ENCODE measurements at places on chromosomes 12 and 14.
A peak's percentile ranks its signal among the peaks of the same experiment; 100 is the strongest.

DNA sequence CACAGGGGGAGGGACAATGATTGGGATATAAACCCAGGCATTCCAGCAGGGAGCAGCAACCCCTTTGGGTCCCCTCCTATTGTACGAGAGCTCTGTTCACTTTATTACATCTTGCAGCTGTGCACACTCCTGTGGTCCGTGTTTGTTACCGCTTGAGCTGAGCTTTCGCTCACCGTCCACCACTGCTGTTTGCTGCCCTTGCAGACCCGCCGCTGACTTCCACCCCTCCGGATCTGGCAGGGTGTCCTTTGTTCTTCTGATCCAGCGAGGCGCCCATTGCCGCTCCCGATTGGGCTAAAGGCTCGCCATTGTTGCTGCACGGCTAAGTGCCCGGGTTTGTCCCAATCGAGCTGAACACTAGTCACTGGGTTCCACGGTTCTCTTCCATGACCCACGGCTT, 64.1 kb downstream of the E2F7 start:
- DNase-seq, result no peak

DNA sequence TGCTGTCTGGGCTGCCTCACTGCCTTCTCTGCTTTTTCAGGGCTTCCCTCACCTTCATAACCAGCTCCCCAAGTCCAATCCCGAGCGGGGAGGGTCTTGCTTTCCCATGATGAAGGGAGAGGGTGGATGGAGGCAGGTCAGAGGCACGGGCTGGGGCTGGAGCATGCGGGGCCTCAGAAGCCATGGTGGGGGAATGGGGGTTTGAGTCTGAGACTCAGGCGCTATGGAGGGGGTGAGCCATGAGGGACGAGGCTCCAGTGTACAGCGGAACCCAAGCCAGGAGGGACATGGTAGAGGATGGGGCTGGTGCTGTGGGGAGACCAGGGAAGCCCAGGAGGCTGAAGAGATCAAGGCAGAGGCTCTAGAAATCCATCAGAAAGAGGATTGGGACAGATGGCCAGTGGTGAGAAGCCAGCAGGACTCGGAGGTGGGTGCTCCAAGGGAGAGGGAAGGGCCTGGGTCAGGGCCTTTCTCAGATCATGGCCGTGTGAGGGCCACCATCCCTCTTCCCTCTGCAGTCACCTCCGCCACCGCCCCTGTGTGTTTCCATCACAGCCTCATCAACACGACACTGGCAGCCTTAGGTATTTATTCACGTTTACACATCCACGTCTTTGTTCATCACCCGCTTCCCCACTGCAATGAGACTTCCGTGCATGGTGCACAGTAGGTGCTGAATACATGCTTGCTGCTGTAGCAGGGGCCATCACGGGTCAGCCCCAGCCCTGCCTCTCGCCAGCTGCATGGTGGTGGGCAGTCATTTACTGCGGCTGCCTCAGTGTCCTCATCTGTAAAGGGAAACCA, 144.7 kb downstream of the ADGRD1 start:
- DNase-seq, result no peak

- no peak for DNase-seq
Observed at GRCh38 chr14:95481391-95482022, 34.9 kb downstream of the SYNE3 start.

DNA sequence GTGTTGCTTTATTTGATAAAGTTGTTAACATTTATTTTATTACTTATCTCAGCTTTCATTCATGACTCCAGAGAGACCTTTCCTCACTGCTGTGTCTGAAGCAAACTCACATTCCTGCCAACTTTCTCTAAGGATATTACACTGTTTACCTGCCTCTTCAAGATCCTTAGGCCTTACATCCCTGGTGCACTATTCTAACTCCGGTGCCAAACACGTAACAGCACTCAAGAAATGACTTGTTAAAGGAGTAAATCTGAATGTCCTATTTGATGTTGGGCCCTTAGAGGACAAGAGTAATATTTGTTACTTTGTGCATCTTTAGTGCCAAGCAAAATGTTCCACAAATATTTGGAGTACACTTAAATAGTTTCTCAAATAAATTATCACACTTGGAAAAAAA, 324.1 kb upstream of the FLRT2 start:
- no peak for DNase-seq

DNA sequence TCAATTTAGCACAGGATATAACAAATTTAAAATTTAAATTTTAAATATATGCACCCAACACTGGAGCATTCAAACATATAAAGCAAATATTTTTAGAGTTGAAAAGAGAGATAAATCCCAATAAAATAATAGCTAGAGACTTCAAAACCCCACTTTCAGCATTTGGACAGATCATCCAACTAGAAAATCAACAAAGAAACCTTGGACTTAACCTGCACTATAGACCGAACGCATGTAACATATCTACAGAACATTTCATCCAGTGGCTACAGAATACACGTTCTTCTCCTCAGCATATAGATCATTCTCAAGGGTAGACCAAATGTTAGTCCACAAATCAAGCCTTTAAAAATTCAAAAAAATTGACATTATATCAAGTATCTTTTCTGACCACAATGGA, 64.0 kb downstream of the SPTSSA start:
- DNase-seq, result no peak

DNA sequence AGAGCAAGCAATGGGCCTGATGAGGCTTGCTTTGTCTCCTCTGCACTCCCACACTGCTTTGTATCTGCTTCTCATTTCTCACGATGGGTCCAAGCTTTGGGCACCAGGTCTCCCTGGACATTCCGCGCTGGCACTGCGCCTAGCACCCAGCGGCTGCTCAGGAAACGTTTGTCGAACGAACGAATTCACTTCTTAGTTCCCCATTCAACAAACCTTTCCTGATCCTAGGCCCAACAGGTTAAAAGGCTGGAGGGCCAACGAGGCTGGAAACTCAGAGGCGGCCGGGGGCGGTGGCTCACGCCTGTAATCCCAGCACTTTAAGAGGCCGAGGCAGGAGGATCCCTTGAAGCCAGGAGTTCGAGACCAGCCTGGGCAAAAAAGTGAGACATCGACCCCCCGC, 1.0 kb upstream of the GLRX5 start:
- no peak for DNase-seq

GRCh38 chr12:78483767-78484315, 380.7 kb upstream of the SYT1 start:
- no peak for DNase-seq

DNA sequence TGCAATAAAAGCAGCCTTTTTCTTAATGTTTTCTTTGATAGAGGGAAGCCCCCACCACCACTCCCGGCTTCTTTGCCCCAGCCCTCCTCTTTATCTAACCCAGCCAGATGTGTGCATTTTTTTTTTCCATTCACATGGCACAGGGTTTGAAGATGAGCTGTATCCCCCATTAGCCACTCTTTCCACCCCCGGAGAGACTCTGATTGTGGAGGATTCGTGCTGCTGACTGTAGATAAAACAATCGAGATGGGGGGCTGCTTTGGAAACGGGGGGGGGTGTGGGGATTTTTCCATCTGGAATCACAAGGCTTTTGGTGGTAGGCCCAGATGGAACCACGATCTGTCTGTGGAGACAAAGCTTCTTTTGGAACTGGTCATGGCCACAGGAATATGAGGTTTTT, 46.2 kb upstream of the VASH1 start:
- no peak for DNase-seq

GRCh38 chr12:67286257-67286656, 17.1 kb downstream of the CAND1 start:
- DNase-seq, result no peak

- no peak for DNase-seq
Observed at GRCh38 chr12:120399531-120399930, 30.6 kb upstream of the MSI1 start.

GRCh38 chr12:112172556-112173324, 47.4 kb downstream of the TRAFD1 start:
- no peak for DNase-seq

- DNase-seq, result no peak
Observed at GRCh38 chr12:879641-880040, 69.9 kb downstream of the RAD52 start.

GRCh38 chr12:111409403-111409779, 3.7 kb downstream of the SH2B3 start:
- DNase-seq, result no peak

DNA sequence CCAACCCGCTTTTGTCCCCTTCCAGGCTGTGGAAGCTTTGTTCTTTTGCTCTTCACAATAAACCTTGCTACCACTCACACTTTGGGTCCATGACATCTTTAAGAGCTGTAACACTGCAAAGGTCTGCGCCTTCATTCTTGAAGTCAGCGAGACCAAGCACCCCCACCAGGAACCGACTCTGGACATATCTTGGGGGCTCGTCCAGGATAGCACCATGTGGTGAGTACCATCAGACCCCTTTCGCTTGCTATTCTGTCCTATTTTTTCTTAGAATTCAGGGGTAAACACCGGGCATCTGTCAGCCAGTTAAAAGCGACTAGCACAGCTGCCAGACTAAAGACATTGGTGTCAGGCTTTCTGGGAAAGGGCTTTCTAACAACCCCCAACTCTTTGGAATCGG, 137.6 kb upstream of the PPFIA2 start:
- no peak for DNase-seq

DNA sequence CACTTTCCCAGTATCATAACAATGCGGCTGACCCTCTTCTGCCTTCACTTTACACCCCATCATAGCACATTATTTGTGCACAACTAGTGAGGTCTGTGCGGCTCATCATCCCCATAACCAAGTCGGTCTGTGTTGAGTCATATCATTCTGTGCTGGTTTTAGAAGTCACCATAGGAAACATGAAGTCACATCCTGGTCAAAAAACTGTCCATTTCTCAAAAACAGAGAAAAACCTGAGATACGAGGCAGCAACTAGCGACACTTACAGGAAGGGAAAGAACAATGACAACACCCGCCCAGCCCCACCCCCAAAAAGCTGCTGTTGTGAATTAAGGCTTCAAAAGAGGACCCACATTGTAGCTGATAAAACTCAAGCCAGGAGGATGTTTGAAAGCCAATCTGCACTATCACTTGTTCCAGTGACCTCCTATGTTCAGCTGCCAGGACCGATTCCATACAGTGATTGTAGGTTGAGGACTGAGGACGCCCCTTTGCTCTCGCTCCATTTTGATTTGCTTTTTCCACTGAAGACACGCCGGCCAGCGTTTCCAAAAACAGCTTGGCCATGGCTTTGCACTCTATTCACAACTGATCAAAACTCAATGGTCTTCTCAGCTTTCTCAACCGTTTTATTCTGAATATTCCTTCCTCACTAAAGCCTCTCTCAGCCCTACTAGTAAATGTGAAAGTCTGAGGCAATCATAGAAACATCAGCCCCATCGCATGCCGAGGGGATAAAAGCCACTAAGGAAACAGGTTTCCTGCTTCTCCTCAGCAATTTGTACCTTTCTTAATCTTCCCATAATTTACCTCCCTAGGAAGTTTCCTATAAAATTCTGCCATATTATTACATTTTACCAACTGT, 87.5 kb downstream of the DUSP16 start:
- DNase-seq, result no peak

- no peak for DNase-seq
Observed at GRCh38 chr14:65792208-65792905, 379.8 kb downstream of the FUT8 start.

- DNase-seq, result no peak
Observed at GRCh38 chr12:113846883-113847755, 119.0 kb downstream of the RBM19 start.

DNA sequence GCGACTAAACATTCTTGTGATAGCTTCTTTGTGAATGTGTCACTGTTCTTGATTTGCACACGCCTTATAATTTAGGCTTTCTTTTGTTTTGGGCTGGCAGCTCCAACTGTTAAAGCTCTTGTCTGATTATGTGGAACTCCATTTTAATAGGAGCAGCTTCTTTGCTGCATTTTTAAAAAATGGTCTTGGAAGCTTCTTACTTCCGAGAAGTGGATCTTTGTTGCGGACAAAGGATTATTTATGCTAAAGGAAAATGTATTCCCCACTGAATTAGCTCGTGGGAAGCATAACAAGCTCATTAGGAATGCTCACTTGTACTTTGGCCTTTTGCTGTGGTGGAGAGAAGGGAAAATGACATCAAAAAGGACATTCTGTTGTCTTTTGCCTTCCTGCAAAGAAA, 20.0 kb downstream of the GAS2L3 start:
- DNase-seq, result no peak

DNA sequence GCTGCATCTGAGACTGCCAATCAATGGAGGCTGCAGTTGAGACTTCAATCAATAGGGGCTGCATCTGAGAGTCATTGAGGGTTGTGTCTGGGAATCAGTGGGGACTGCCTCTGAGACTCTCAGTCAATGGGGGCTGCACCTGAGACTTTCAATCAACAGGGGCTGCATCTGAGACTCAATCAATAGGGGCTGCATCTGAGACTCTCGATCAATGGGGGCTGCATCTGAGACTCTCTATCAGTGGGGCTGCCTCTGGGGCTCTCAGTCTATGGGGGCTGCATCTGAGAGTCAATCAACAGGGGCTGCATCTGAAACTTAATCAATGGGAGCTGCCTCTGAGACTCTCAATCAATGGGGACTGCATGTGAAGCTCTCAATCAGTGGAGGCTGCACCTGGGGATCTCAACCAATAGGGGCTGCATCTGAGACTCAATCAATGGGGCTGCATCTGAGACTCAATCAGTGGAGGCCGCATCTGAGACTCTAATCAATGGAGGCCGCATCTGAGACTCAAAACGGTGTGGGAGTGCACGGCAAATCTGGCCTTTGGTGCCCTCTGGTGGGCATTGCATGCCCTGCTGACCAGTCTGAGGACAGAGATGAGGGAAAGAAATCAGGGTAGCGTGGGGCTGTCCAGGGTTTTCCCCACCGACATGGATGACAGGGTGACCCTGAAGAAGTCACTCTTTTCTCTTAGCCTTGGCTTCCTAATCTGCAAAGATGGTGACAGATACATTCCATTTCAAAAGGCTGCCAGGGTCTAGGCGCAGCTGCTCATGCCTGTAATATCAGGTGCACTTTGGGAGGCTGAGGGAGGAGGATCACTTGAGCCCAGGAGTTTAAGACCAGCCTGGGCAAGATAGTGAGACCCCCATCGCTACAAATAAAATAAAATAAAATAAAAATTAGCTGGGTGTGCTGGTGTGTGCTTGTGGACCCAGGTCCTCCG, 41.3 kb upstream of the EIF5 start:
- DNase-seq, result peak; percentile 27

- no peak for DNase-seq
Observed at GRCh38 chr12:55909513-55909884, 18.2 kb downstream of the PYM1 start.

- DNase-seq, result no peak
Observed at GRCh38 chr12:6314776-6315175, 4.3 kb downstream of the PLEKHG6 start.

- no peak for DNase-seq
Observed at GRCh38 chr14:64758025-64758521, 53.8 kb downstream of the PLEKHG3 start.

GRCh38 chr14:63949696-63950095, 96.9 kb downstream of the SYNE2 start:
- no peak for DNase-seq

All from stimulated activated CD4-positive, alpha-beta T cell treated with anti-CD3 and anti-CD28 coated beads, Interleukin-1b, Interleukin-23, amount 100 ng/mL, for 1 hour (primary cell).